ENCODE measurements at places on chromosomes 4 and X.

DNA sequence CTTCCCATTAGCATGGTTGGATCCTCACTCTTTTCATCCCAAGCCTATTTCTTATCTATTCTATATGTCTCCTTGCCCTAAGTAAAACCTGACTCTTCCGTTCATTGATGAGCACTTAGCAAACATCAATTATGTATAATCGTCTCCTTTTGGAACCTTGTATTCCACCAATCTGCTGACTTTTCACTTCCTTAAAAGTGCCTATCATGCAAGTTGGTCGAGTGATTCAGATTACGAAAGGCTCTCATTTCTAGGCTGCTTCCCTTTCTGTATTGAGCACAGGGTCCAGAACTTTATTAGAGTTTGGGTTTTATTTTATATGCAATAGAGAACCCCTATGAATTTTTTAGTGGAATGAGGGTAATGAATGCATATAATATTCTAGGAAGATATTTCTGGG is 27.1 kb upstream of the ALB start:
- no peak for DNase-seq

GRCh38 chr4:53902786-53903185 is 161.6 kb downstream of the CHIC2 start:
- DNase-seq, result no peak

- no peak for DNase-seq
Measured at GRCh38 chr4:38948551-38948950, 80.9 kb downstream of the FAM114A1 start.

GRCh38 chr4:26116057-26116456 is 202.0 kb downstream of the SMIM20 start:
- no peak for DNase-seq

DNA sequence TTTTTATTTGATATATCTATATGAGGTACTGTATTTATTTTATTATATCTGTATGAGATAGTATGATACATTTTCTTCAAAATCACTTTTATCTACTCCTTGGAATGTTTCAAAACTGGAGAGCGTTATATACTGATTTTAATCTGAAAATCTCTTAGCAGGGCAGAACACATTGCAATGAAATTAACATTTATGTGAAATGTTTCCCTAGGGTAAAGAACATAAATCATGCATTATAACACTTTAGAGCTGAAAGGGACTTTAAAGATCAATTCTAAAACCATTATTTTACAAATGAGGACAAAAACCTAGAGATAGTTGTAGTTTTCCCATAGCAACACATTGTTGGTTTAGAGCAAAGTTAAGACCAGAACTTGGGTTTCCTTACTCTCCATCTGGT is 153.7 kb downstream of the ATOH1 start:
- no peak for DNase-seq

- DNase-seq, result no peak
Measured at GRCh38 chr4:82851885-82852750, 38.8 kb downstream of the SEC31A start.

DNA sequence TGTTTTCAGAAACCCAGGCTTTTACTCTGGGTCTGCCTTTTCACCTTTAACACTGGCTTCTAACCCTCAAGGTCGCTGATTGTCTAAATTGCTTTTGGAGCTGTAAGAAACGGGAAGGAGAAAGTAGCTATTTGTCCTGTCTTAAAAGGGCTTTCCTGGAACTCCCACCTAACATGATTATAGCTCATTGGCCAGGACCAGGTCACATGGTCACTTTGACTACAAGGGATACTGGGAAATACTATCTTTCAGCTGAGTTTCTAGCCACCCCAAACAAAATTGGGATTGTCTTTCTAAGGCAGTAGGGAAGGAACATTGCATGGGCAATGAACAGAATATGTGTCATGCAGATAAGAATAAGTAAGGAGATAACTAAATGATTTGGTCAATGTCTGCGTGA is 106.7 kb upstream of the ARHGAP24 start:
- DNase-seq, result no peak

DNA sequence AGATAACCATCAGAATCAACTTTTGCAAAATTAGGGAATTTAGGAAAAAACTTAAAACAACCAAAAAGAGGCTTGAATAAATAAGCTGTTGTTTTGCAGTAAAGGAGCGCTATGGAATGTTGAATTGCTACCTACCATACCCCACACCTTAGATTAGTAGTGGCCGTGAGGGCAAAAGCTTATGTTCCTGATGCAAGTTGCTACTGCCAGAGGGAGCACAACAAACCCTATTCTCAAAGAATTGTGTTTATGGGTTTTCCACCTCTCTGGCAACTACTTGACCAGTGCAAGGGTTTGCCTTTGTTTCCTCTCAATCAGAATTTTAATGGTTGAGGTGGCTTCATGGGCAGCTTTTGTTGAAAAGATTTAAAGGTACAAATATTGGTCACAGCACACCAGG is 268.1 kb downstream of the LAS1L start:
- DNase-seq, result no peak

- DNase-seq, result no peak
Measured at GRCh38 chr4:113741956-113742355, 19.6 kb downstream of the CAMK2D start.

GRCh38 chrX:82711457-82711856 is 796.6 kb upstream of the POU3F4 start:
- no peak for DNase-seq

DNA sequence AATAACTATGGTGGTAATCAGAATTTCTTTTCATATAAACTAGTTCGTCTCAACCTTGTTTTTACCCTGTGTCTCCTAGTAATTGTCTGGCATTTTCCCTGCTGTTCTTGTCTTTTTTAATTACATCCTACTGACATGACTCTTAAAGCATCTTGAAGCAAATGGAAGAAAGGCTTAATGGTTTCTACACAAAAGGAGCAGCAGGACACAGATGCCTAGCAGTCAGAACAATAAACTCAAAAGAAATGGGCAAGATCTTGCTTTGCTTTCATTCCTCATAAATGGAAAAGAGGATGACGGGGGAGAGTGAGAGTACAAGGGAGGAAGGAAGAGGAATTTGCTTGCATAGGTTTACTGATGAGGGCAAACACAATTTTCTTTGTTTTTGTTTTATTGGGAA is 293.2 kb upstream of the EMCN start:
- DNase-seq, result no peak

GRCh38 chr4:46648088-46648744 is 258.3 kb upstream of the GABRA2 start:
- no peak for DNase-seq

GRCh38 chr4:139556724-139557555 is 921 bp upstream of the SETD7 start:
- peak; percentile 65 for DNase-seq

GRCh38 chr4:77187322-77187721 is 30.3 kb downstream of the CCNG2 start:
- no peak for DNase-seq

DNA sequence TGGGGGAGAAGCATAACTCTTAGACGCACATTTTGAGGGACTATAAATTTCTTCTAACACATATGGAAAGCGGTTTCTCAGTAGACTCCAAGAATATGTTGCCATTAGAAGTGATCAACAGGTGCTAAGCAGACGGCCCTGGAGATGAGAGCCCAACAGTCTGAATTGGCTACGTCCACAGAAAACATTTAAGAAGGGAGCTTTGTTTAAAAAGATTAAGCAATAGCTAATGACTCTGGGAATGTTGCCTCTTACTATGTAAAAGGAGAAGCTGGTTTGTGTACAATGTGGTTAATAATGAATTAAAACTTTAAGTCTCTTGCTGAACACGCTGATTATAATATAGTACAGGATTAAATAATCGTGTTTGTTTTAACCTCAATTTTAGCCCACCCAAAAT is 399.5 kb downstream of the SMARCA1 start:
- DNase-seq, result no peak

GRCh38 chr4:44149282-44149681 is 299.3 kb downstream of the KCTD8 start:
- no peak for DNase-seq

GRCh38 chrX:98459669-98460068 is 1576.0 kb downstream of the RPA4 start:
- DNase-seq, result no peak

DNA sequence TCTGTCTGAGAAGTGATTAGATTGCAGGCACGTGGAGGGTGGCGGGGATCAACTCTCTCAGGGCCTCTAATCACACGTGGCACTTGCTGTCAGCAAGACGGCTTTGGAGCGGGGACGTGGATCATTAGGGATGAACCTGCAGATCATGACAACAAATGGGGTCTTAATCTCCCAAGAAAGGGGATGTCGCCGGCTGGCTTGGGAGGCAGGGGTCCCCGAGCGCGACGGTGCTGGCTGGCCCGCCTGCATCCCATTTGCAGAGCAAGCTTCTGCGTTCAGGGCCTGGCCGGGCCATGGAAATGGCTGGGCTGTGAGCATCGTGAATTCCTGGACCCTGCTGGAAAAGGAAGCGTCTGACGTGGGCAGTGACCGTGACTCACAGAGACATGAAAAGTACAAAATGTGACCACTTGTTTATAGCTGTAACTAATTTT is 85.1 kb upstream of the SHOX start:
- no peak for DNase-seq
